ENCODE measurements at places on chromosomes 6 and 20.
A peak's percentile ranks its signal among the peaks of the same experiment; 100 is the strongest.

DNA sequence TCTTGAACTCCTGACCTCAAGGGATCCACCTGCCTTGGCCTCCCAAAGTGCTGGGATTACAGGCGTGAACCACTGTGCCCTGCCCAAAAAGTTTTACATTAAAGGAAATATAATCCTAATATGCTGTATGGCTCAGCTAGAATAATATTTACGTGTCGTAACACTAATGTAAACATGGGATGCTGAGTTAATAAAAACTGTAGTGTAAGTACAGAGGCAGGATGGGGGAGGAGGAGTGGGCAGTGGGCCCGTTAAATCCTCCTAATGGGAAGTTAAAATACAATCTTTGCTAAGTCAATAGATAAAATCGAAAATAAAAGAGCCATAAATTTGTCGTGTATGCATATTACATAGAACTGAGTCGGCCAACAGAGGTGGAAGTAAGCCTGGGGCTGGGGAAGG is 12.1 kb upstream of the IP6K3 start:
- no peak for DNase-seq

- no peak for DNase-seq
These were observed 15.1 kb upstream of the DEF6 start for GRCh38 chr6:35282472-35282871.

GRCh38 chr20:16501301-16501700 is 71.9 kb downstream of the KIF16B start:
- no peak for DNase-seq

DNA sequence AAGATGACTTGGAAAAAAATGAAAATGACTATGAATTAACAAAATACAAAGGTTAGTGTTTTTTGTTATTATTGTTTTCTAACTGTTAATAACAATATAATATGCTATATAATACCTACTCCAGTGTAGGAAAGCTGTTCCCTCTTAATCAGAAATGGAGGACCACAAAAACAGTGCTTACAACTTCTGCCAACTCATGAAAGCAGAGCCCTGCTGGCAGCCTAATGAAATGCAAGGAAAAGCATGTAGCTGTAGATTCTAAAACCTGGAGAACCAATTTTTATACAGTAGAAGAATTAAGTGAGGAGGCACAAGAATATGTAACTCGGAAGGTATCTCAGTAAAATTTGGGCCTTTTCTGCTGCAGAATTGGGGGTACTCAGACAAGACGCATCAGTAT is 29.4 kb downstream of the PHIP start:
- no peak for DNase-seq

DNA sequence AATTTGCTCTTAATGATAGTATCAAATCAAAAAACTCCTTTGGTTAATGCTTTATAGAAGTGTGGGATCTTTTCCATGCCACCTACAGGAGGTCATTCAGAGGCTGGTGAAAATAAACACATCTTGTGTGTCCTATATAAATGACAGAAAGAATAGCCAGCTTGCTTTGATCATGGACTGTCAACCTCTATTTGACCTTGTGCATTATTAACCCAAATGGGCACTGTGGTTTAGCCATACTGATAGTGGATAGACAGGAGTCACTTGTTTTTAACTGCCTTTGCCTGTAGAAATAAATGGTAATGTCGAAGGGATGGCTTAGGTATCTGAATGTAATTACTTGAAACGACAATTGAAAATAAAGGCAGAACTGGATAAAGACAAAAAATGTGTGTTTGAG is 123.8 kb downstream of the CDKAL1 start:
- DNase-seq, result no peak

DNA sequence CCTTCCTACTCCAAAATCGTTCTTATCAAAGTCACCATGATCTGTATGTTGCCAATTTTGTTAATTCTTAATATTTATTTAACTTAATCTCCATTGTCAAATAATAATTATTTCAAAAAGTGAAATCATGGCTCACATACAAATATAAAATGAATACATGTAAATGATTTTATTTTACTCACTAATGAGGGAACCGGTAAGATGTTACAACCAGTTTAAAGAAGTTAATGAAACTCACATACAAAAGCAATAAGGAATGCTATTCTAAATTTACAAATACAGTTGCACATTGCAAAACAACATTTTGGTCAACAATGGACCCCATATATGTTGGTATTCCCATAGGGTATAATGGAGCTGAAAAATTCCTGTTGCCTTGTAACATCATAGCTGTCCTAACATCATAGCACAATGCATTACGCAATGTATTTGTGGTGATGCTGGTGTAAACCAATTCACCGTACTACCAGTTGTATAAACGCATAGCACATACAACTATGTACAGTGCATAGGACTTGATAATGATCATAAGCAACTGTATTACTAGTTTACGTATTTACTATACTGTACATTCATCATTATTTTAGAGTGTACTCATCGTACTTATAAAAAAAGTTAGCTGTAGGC is 6.5 kb upstream of the SLC22A16 start:
- no peak for DNase-seq

DNA sequence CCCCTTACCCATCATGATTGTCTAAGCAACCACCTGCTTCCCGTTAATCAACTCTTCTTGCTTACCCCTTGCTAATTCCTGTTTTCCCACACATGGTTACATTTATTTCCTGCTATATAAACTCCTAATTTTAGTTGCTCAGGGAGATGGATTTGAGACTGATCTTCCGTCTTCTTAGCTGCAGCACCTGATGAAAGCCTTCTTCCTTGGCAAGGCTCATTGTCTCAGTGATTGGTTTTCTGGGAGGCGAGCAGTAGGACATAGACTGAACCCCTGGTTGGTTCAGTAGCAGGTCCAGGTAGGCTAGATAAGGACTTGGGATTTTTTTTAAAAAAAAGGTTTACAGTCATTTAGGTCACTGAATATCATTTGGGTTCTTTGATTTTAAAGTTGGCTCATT is 50.4 kb downstream of the PRND start:
- DNase-seq, result no peak

DNA sequence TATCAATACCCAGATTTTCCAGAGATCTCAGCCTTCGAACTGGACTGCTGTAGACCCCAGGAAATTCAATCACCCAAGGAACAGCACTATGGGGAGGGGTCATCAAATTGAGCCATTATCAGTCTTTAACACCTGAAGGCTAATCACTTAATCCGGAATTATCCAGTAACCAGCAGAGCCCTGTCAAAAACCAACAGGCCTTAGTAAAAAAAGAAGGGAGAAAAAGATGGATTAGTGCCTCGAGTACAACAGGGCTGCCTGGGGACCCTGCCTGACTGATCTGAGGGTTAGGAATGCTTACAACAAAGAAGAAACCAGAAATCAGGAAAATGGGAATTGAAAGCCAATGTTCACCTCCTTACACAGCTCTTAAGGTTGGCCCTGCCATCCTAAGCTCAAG is 7.6 kb downstream of the RRAGD start:
- no peak for DNase-seq

GRCh38 chr6:32517654-32518445 is 12.2 kb downstream of the HLA-DRB5 start:
- DNase-seq, result no peak

- no peak for DNase-seq
These were observed 397.1 kb downstream of the ESR1 start for GRCh38 chr6:152204591-152204990.

GRCh38 chr6:90124874-90125510 is 171.7 kb downstream of the BACH2 start:
- no peak for DNase-seq

DNA sequence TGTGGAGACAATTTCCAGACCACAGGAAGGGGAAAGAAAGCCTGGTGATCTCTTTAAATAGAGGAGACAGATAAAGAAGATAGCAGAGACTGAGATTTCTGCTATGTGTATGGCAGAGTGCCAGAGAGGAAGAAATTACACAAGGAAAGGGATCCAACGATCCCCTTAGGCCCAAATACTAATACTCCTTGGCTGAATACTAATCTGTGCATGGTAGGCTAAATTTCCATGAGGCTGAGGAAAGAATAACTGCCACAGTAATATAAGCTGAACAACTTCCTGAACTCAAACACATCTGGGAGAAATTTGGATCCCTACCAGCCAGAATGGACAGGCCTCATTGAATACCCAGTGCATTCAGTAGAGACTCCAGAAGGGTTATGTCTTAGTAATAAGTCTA is 83.3 kb upstream of the TNFAIP3 start:
- no peak for DNase-seq

GRCh38 chr6:105034470-105034869 is 77.6 kb downstream of the LIN28B start:
- no peak for DNase-seq

- DNase-seq, result no peak
These were observed 90.8 kb downstream of the FAM50B start for GRCh38 chr6:3939964-3940363.

DNA sequence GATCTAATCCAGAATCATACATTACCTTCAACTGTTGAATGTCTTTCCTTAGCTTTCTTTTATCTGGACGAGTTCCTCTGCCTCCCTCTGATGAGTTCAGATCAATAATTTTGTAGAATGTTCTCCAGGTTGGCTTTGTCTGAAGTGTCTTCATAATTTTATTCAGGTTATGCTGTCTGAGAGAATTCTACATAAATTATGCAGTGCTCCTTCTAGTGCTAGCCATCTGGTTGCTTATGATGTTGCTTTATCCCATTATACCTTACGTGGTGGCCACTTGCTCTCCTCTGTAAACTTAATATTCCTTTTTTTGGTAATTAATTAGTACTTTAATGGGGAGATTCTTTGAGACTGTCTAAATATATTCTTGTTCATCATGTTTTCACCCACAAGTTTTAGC is 67.7 kb upstream of the PTCHD4 start:
- DNase-seq, result no peak

GRCh38 chr6:158002951-158003853 is 21.5 kb downstream of the SYNJ2 start:
- DNase-seq, result peak; percentile 14

DNA sequence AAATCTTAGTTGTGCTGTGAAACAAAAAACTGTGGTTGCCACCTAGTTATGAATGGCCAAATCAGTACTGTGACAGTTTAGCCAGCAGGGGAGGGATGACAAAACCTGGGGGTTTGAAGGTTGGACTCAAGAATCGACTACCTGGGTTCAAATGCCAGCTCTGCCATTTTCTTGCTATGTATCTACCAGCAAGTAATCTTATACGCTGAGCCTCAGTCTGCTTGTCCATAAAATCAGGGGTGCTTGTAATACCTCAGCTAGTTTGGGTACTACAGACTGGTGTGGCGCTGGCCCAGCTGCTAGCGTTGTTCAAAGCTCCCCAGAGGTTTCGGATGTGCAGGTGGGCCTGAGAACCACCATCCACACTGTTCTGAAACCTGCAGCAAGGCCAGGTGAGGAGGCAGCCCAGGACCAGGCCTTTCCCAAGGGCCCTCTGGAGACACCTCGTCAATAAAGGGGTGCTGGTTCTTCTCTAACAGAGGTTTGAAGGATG is 40.4 kb downstream of the TRAM2 start:
- DNase-seq, result no peak

DNA sequence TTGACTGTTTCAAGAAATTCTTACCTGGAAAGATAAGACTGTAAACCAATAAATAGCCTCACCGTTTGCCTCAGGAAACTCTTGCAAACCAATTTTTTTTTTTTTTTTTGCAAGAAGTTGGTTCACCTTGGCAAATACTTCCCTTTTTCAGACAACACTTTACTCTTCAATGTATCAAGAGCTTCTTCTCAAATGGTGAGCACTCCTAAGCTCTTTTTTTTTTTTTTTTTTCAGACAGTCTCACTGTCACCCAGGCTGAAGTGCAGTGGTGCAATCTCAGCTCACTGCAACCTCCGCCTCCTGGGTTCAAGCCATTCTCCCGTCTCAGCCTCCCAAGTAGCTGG is 22.7 kb upstream of the SNTA1 start:
- no peak for DNase-seq

- no peak for DNase-seq
These were observed 759 bp downstream of the CRISP3 start for GRCh38 chr6:49743429-49743828.

- DNase-seq, result no peak
These were observed 87.7 kb downstream of the EPB41L2 start for GRCh38 chr6:130975325-130975724.

GRCh38 chr6:170160031-170160627 is 130.7 kb downstream of the DLL1 start:
- DNase-seq, result no peak

DNA sequence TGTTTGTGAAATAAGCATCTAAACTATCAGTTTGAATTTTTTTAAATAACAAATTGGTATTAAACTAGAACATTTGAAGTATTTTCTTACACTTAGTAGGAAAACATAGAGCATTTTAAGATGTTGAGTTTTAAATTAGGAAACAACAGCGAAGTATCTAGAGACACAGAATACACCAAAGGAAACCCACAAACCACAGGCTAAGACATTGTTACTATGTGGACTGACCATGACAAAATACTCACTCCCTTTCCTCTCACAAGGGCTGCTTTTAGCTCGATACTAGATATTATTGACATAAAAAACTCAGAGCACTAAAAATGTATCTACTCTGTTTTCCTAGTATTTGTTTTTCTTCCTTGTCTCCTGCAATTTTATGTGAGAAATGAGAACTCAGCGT is 266.0 kb upstream of the CITED2 start:
- no peak for DNase-seq

DNA sequence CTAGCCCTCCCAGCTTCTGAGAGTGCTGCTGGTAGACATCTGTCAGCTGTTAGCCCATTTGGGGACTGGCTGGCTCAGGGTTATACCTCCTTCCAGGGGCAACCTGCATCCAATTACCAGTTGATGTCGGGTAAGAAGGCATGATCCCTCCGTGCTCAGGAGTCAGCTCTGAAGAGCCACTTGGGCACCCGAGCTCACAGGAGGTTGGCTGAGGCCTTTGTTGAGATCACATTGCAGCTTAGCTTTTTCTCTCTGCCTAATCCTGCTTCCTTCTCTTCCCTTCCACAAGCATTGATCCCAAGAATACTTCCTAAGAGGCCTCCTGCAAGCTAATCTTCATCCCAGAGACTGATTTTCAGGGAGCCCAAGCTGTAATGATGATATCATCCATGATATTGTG is 35.5 kb downstream of the SCP2D1 start:
- DNase-seq, result no peak

- no peak for DNase-seq
These were observed 308.7 kb upstream of the SGK1 start for GRCh38 chr6:134626589-134626988.

DNA sequence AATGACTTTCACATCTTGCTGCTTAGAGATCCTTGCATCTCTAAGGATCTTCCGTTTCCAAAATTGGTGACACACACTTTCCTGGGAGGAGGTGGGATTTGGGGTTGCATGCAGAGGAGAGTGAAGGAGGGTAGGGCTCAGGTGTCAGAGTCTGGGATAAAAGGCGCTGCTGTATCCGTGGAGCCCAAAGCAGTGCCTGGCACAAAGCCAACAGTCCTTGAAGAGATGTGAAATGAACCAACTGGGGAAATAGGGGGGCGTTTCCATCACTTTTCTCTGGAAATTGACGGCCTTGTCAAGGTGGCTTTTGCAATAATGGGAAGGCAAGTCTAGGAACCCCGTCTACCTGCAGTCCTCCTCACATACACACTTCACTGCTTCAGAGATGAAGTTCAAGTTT is 59.5 kb upstream of the NELFCD start:
- DNase-seq, result no peak

- DNase-seq, result no peak
These were observed 6.1 kb upstream of the PM20D2 start for GRCh38 chr6:89139509-89140346.
